ENCODE measurements at places on chromosomes 5 and 9. TPM values are rescaled to one million over a fixed set of nuclear protein-coding genes. Genes with fewer than 3 reads are reported as not detected.

C9orf43 gene
- not detected for polyA plus RNA-seq

XPA gene
- 20.1 TPM for polyA plus RNA-seq

HTR1A gene
- not detected for polyA plus RNA-seq

HAVCR1 gene
- not detected for polyA plus RNA-seq

MLANA gene
- not detected for polyA plus RNA-seq

ADRA1B gene
- polyA plus RNA-seq, result not detected

SPINK4 gene
- not detected for polyA plus RNA-seq

SUSD3 gene
- polyA plus RNA-seq, result not detected

ZNF454 gene
- 1.6 TPM for polyA plus RNA-seq

PCDHGA4 gene
- polyA plus RNA-seq, result 0.27 TPM

SPINK7 gene
- polyA plus RNA-seq, result not detected

CA9 gene
- polyA plus RNA-seq, result not detected

PLAC8L1 gene
- not detected for polyA plus RNA-seq

TXNDC8 gene
- polyA plus RNA-seq, result not detected

ACOT12 gene
- not detected for polyA plus RNA-seq

EIF4EBP3 gene
- polyA plus RNA-seq, result 7.7 TPM

CSF2 gene
- polyA plus RNA-seq, result not detected

AMBP gene
- polyA plus RNA-seq, result not detected

HAND1 gene
- not detected for polyA plus RNA-seq

EGFLAM gene
- polyA plus RNA-seq, result not detected

SLC1A1 gene
- 10.8 TPM for polyA plus RNA-seq

PHF24 gene
- polyA plus RNA-seq, result 10.5 TPM

ABHD17B gene
- 52.4 TPM for polyA plus RNA-seq

INSL6 gene
- polyA plus RNA-seq, result 2.3 TPM

LCN15 gene
- polyA plus RNA-seq, result not detected

PCDHA13 gene
- 31.9 TPM for polyA plus RNA-seq

DENND4C gene
- polyA plus RNA-seq, result 10.8 TPM

Data from Purkinje cell (primary cell).